Chondrocyte (in vitro differentiated cells): ENCODE measurements at places on chromosomes 3 and 15.
A peak's percentile ranks its signal among the peaks of the same experiment; 100 is the strongest.

DNA sequence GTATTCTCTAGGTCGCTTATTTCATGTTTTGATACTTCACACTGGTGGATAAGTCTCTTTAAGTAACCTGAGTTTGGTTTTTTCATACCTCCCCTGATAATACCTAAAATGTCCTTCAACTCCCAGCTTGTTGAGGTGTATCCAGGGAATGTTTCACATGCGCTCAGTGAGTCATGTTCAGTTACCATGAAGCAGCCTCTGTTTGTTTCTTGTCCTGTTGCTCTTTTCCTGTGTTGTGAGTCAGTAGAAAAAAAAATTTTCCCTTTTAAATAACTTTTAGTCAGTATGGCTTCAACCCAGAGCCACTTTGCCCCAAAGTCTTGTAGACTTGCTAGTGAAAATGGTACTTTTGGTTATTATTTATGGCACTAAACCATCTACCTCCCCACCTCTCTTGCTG, 278.4 kb upstream of the ZPLD1 start:
- no peak overlapping the region for H3K4me3 ChIP-seq
- H3K4me1 ChIP-seq, result peaks cover 10% of the 10 kb centered on the region
- peak overlapping the region; percentile 29 for H3K27ac ChIP-seq
- H3K36me3 ChIP-seq, result peaks cover 5% of the 10 kb centered on the region
- no peaks in the 10 kb centered on the region for H3K27me3 ChIP-seq
- DNase-seq, result no peak

DNA sequence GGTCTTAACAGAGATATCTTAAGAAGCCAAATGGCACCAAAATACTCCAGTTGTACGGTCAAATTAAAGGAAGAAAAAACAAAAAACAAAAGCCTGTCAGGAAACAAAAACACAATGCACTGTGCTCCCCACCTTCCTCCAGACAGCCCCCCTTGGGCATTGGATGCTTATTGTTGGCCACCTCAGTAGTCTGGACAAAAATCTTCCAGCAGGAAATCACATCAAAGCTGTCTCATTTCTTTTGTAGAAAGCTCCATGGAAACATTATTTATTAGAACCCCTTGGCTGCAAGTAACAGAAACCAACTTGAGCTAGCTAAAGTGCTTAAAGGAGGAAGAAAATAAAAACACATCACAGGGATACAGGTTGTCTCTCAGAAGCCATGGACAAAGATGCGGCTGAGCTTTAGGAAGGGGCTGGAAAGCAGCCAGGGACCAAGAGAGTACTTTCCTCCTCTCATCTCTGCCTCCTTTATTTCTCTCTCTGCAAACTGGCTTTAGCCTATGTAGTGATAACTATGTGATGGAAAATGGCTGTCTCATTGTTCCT, 651.5 kb upstream of the ADAMTS9 start:
- peaks cover 5% of the 10 kb centered on the region for H3K4me1 ChIP-seq
- peaks cover 17% of the 10 kb centered on the region for H3K27me3 ChIP-seq
- peaks cover 2% of the 10 kb centered on the region for H3K36me3 ChIP-seq
- DNase-seq, result no peak
- no peak overlapping the region for H3K4me3 ChIP-seq

DNA sequence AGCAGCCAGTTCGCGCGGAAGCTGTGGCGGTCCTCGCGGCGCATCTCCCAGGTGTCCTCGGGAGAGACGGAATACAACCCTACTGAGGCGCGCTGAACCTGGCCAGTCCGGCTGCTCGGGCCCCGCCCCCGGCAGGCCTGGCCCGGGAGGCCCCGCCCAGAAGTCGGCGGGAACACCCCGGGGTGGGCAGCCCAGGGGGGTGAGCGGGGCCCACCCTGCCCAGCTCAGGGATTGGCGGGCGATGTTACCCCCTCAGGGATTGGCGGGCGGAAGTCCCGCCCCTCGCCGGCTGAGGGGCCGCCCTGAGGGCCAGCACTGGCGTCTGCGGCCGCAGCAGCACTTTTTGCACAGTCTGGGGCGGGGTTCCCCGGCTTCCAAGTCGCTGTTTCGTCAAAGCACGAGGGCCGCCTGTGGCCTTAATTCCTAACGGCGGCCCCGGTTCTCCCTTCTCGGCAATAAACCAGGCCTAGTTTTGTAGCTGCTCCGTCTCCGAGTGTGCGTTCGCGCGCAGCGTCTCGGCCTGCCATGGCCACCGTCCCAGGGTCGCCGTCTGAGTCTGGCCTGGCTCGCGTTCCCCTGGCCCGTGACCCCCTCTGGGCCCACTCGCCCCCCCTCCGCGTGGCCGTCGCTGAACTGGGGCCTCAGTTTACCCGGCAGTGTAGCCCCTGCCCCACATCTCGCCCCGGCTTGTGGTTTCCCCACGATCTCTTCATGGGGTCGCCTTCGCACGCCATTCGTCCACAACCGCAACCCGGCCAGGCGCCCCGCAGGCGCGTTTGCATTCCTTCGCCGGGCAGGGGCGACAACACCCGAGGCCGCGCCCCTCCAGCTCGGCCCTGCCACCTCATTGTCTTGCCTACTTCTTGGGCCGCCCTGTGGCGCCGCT, 30.0 kb downstream of the NBEAL2 start:
- peaks cover 12% of the 10 kb centered on the region for H3K4me1 ChIP-seq
- peak overlapping the region; percentile 74 for H3K4me3 ChIP-seq
- no peaks in the 10 kb centered on the region for H3K27me3 ChIP-seq
- H3K36me3 ChIP-seq, result peaks cover 4% of the 10 kb centered on the region

DNA sequence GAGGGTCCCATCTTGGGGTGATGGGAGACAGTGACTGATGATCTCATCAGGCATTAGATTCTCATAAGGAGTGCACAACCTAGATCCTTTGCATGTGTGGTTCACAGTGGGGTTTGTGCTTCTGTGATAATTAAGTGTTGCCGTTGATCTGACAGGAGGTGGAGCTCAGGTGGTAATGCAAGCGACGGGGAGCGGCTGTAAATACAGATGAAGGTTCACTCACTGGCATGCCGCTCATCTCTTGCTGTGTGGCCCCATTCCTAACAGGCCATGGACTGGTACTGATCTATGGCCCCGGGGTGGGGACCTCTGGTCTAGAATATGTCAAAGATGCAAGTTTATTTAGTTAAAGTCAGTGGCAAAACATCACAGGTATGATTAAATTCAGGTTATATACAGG, 8.7 kb downstream of the MEF2A start:
- H3K27me3 ChIP-seq, result no peaks in the 10 kb centered on the region
- peaks cover 5% of the 10 kb centered on the region for H3K36me3 ChIP-seq
- no peak overlapping the region for H3K4me3 ChIP-seq
- peaks cover 84% of the 10 kb centered on the region for H3K4me1 ChIP-seq

DNA sequence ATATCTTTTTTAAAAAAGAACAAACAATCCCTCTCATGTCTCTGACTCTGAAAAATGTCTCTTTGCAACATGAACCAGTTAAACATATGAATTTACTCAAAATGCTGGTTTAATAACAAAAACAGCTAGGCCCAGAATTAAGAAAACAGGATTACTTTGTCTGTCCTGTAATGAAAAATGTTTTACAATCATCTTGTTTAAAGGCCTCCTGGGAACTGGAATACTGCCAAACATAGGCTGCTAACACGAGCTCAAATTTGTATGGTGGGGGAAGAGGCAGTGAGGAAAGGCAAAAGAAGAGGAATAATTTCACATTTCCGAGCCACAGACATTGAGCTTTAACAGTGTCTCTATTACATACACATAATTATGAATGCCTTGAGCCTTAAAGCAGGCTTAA, 61.7 kb upstream of the PPIB start:
- peak overlapping the region; percentile 76 for H3K27ac ChIP-seq
- H3K27me3 ChIP-seq, result no peaks in the 10 kb centered on the region
- DNase-seq, result no peak
- H3K4me3 ChIP-seq, result no peak overlapping the region
- H3K36me3 ChIP-seq, result no peaks in the 10 kb centered on the region
